ENCODE measurements at places on chromosomes 4 and X.

GRCh38 chrX:51608126-51608525 is 10.6 kb downstream of the CENPVL3 start:
- no peak for DNase-seq

DNA sequence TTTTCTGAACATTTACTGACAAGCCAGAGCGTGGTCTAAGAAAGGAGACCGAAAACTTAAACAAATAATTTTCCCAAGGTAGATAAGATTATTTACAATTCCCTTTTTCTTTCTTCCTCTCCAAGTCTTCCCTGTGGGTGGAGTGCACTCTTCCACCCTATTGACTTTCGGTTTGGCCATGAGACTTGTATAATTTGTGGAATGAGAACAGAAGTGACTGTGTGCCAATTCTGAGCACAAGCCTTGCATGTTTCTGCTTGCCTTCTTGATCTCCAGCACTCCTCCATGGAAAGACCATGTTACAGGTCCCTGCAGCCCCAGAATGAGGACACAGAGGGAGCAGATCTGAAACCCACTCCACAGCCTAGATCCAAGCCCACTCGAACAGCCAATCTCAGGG is 150.0 kb upstream of the HPGD start:
- DNase-seq = no peak

GRCh38 chr4:41933997-41934503 is 1.2 kb upstream of the TMEM33 start:
- no peak for DNase-seq

- no peak for DNase-seq
Measured at GRCh38 chrX:2694914-2695267, 3.8 kb downstream of the CD99 start.

DNA sequence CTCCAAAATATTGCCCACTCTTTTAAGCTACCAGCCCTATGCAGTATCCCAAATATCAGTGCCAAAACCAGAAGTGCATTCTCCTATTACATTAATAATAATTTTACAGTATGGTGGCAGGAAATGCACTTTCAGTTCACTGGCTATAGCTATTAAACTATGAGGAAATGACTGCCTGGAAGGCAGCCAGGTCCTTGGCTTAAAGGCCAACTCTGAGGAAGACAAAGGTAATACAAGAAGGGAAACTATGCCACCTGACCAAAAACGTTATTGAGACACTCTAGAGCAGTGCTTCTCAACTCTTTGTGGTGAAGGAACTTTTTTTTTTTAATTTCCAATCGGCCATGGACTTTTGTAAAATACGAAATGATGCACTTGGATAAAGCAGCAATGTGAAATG is 133.6 kb upstream of the VAMP7 start:
- no peak for DNase-seq

Data from stimulated activated CD8-positive, alpha-beta memory T cell treated with anti-CD3 and anti-CD28 coated beads, Interleukin-7, amount 100 ng/mL, for 1 hour (primary cell).